Body of pancreas (tissue), 4 donors: ENCODE measurements at places on chromosomes 16 and 17.
A peak's percentile ranks its signal among the peaks of the same experiment; 100 is the strongest.

DNA sequence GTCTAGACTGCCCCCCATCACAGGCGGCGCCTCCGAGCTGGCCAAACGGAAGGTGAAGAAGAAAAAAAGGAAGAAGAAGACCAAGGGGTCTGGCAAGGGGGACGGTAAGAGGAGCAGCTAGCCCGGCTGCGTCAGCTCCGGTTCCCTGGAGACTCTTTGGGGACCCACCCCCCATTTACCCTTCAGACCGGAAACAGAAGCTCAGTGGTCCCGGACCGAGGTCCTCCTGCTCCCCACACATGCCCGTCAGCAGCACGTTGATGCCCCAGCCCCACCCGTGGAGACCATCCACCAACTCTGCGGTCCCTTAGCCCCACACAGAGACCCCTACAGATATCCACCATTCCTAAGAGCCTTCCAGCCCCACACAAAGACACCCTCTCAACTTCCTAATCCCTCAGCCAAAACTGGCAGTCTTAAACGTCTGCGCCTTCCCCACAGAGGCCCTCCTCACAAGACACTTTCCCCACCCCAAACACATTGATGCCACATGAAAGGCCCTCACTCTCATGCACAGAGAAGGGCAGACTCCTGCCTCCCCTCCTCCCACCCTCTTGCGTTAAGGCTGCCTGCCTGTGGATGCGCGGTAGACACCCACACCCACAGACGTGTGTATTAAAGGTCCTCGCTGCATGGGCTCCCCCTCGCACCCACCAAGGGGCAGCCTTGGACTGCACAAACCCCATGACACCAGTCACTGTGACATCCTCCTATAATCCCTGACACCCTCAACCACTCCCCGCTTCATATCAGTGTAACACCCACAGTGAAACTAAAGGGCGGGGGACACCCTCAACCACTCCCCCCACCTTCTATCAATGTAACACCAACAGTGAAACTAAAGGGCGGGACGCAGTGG is 58.2 kb upstream of the RPH3AL start:
- H3K4me3 ChIP-seq, result peak overlapping the region; percentile 39
- DNase-seq, result no peak
- no peaks in the 10 kb centered on the region for H3K27me3 ChIP-seq
- no peaks in the 10 kb centered on the region for H3K36me3 ChIP-seq

DNA sequence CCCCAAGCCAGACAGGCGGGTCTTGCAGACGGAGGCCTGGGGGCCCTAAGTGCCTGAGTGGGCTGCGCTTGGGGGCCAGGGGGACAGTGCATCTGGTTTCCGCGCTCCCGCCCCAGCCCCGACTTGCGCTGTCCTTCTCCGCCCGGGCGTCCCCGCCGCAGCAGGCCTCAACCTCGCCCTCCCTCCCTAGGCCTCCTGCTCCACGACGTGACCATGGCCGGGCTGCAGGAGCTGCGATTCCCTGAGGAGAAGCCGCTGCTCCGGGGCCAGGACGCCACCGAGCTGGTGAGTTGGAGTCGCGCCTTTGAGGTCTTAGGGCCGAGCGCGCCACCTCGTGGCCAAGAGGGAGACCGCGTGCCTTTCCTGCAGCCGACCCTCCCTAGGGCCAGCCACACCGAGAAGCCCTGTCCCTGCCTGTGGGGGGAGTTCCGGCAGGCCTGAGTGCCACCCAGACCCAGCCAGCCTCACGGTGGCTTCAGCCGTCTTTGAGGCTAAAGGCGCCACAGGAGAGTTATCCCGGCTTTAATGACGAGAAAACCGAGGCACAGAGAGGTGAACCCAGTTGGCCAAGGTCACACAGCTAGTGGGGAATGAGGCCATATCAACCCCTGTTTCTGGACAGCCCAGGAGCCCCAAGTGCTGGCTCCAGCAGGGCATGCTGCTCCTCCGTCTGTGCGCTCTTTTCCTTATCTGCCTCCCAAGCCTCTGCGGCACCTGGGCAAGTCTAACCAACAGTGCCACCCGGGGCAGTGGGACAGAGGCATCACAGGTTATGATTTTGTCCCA is 12.2 kb upstream of the NDRG4 start:
- H3K27me3 ChIP-seq, result no peaks in the 10 kb centered on the region
- DNase-seq, result peak; percentile 82
- peaks cover 7% of the 10 kb centered on the region for H3K4me1 ChIP-seq
- no peak overlapping the region for H3K4me3 ChIP-seq

GRCh38 chr17:17712268-17712924 is 31.1 kb downstream of the RAI1 start:
- DNase-seq, result no peak
- H3K4me1 ChIP-seq, result peaks cover 36% of the 10 kb centered on the region
- H3K27ac ChIP-seq, result peak overlapping the region; percentile 84
- H3K4me3 ChIP-seq, result no peak overlapping the region
- no peaks in the 10 kb centered on the region for H3K27me3 ChIP-seq
- H3K36me3 ChIP-seq, result no peaks in the 10 kb centered on the region

DNA sequence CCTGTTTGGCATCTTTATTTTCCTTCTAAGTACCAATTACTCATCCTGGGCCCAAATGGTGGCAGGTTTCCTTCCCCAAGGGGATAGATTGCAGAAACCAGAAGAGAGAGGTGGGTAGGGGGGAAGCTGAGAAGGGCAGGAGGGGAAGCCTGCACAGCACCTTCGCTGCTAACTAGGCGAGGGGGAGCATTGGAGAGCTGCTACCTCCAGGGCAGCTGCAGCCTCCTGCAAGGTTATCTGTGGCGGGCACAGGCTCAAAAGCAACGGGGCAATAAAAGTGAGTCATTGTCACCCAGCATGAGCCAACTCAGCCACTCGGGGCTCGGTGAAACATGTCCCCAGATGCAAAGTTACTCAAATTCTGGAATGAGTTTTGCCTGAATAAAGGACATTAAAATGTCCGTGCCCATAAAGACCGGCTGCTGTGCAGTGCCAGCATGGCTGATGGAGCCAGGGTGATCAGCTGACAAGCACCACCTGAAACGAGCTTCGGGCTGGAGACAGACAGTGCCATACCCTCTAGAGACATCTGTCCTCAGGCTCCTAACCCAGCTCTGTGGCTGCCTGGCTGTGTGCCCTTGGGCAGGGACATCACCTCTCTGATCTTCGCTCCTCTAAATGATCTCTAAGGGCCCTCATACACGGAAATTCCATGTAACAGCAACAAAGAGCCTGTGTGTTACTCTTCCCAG is 68.1 kb upstream of the GRIN2A start:
- H3K36me3 ChIP-seq, result no peaks in the 10 kb centered on the region
- no peaks in the 10 kb centered on the region for H3K4me1 ChIP-seq
- H3K4me3 ChIP-seq, result no peak overlapping the region
- H3K27me3 ChIP-seq, result no peaks in the 10 kb centered on the region

- no peak overlapping the region for H3K4me3 ChIP-seq
- no peaks in the 10 kb centered on the region for H3K4me1 ChIP-seq
- no peak overlapping the region for H3K27ac ChIP-seq
These were observed 127.5 kb downstream of the HS3ST3A1 start for GRCh38 chr17:13474073-13474800.

DNA sequence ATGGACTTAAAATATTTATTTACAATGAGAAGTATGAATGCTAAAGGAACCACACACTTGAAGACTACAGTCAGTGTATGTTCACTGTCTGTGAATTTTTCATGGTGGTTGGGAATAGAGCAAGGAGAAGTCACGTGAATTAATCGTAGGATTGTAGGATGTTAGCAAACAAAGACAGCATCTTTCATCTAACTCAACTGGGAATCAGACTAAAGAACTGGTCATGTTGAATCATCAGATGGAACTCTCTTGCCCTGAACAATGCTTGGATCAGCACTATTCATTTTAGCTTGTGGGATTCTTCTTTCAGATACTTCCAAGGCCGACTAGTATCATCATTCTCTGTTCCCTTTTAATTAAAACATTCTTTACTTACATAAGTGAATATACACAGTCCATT is 18.1 kb downstream of the KCNJ2 start:
- H3K36me3 ChIP-seq, result no peaks in the 10 kb centered on the region
- no peak overlapping the region for H3K4me3 ChIP-seq
- H3K27me3 ChIP-seq, result no peaks in the 10 kb centered on the region
- DNase-seq, result no peak
- no peak overlapping the region for H3K27ac ChIP-seq

DNA sequence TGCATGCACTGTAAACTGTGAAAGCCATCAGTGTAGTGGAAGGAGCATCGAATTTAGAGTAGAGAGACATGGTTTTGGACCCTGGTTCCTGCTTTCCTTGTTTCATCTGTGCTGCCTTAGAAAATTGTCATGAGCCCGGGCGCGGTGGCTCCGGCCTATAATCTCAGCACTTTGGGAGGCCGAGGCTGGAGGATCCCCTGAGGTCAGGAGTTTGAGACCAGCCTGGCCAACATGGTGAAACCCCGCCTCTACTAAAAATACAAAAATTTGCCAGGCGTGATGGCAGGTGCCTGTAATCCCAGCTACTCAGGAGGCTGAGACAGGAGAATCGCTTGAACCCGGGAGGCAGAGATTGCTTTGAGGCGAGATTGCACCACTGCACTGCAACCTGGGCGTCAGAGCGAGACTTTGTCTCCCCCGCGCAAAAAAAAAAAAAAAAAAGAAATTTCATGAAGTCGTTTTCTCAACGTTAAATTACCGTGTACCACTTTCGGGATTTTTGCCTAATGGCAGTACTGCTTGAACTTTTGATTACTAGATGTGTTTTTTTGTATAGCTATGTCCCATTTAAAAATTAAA is 912 bp downstream of the COQ7 start:
- DNase-seq, result no peak
- peaks cover 16% of the 10 kb centered on the region for H3K4me1 ChIP-seq
- H3K27ac ChIP-seq, result peak overlapping the region; percentile 100
- H3K27me3 ChIP-seq, result no peaks in the 10 kb centered on the region
- peak overlapping the region; percentile 66 for H3K4me3 ChIP-seq

DNA sequence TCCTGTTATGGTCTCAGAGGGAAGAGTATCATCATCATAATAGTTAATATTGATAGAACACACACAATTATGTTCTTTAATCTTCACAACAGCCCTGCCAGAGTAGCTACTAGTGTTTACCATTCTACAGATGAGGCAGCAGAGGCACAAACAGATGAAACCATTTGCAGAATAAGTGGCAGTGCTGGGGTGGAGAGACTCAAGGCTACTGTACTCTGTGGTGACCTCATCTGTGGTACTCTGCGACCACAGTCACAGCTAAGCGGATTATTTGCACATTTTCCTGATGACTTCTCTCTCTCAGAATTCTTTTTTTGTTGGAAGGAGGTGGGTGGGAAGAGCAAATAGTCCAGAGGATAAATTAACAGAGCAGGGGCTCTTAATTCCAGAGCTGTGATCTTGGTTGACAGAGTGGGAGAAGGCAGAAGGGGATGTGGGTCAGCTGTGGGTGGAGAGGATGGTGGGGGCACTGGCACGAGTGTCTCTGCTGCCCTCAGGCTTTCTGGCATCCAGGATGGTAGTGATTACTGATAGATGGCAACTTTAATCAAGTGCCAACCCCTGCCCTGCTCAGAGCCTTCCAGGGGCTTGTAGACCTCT is 41.8 kb downstream of the MRM1 start:
- peaks cover 15% of the 10 kb centered on the region for H3K4me1 ChIP-seq
- peaks cover 21% of the 10 kb centered on the region for H3K27me3 ChIP-seq
- no peak for DNase-seq

DNA sequence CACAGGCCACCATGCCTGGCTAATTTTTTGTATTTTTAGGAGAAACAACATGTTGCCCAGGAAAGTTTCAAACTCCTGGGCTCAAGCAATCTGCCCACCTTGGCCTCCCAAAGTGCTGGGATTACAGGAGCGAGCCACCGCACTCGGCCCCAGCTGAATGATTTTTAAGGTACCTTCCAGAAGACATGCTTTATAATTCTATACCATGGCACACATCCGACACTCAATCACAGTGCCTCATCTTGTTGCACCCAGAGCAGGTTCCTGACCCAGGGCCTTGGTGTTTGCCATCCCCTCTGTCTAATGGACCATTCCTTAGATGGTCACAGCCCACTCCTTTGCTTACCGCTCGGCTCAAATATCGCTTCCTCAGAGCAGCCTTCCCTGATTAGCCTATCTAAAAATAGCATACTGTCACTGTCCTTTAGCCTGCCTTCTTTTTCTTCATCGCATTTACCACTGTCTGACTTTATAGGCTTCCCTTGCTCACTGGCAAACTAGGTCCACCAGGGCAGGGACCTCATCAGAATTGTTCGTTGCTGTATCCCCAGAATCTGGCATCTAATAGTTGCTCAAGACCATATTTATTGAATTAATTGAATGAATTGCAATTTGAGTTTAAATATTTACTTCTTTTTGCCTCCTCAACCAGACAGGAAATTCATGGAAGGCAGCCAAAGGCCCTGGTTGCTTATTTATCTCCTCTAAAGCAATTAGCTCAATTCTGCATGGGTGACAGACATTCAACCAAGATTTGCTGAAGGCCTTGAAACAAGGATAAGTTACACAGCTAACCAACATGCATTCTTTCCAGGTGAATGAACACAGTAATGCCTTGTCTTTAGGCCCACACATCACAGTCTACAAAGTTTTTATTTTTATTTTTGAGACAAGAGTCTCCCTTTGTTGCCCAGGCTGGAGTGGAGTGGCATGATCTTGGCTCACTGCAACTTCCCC is 6.3 kb upstream of the TENT4B start:
- no peaks in the 10 kb centered on the region for H3K36me3 ChIP-seq
- peaks cover 22% of the 10 kb centered on the region for H3K4me1 ChIP-seq
- DNase-seq, result peak; percentile 48
- no peaks in the 10 kb centered on the region for H3K27me3 ChIP-seq
- H3K27ac ChIP-seq, result peak overlapping the region; percentile 42
- no peak overlapping the region for H3K4me3 ChIP-seq

- H3K36me3 ChIP-seq, result no peaks in the 10 kb centered on the region
- no peaks in the 10 kb centered on the region for H3K27me3 ChIP-seq
- H3K4me3 ChIP-seq, result no peak overlapping the region
- H3K4me1 ChIP-seq, result peaks cover 6% of the 10 kb centered on the region
These were observed 1.3 kb downstream of the KRT24 start for GRCh38 chr17:40702271-40702670.

DNA sequence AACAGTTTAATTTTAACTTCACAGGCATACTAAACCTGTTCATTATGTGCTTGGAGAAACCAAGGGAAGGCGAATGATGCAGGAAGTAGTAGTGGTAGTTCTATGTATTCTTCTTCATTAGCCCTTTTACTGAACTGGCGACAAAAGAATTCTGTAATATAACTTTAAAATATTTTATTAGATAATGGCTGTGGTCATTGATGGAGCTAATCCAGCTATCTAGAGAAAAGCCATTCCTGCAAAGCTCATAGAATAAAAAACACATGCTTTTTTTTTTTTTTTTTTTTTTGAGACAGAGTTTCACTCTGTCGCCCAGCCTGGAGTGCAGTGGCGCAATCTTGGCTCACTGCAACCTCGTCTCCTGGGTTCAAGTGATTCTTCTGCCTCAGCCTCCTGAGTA is 23.5 kb downstream of the TANC2 start:
- DNase-seq, result no peak
- H3K36me3 ChIP-seq, result no peaks in the 10 kb centered on the region
- H3K27me3 ChIP-seq, result no peaks in the 10 kb centered on the region
- no peak overlapping the region for H3K27ac ChIP-seq
